NCI-H1930 (cell line): ENCODE measurements at places on chromosomes 2 and 18.

- no peak for DNase-seq
These were observed 33.4 kb downstream of the TGFBRAP1 start for GRCh38 chr2:105296017-105296611.

DNA sequence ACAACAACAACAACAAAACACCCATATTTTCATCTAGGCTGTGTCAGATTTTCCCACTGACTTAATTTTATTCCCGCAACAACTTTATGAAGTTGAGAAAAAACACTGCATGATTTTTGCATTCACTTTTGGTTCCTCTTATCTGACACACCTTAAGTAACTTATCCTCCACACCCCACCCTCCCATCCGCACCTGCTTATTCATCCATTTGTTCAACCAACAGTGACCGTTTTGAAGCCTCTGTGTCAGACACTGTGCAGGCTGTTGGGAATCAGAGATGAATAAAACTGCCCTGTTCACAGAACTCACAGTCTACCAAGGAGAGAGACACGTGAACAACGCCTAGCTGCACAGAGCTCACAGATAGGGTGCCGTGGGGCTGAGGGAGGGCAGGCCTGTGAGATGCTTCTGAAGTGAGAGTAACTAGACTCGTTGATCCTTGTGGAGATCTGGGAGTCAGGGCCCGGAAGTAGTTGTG, 7.4 kb downstream of the CNNM4 start:
- DNase-seq, result no peak

- DNase-seq, result no peak
These were observed 45.3 kb downstream of the KLHL29 start for GRCh38 chr2:23430263-23430662.

- peak; percentile 2 for DNase-seq
These were observed 61.2 kb upstream of the MRPS9 start for GRCh38 chr2:104976603-104977120.

- no peak for DNase-seq
These were observed 33.0 kb downstream of the KCNIP3 start for GRCh38 chr2:95329891-95330793.

DNA sequence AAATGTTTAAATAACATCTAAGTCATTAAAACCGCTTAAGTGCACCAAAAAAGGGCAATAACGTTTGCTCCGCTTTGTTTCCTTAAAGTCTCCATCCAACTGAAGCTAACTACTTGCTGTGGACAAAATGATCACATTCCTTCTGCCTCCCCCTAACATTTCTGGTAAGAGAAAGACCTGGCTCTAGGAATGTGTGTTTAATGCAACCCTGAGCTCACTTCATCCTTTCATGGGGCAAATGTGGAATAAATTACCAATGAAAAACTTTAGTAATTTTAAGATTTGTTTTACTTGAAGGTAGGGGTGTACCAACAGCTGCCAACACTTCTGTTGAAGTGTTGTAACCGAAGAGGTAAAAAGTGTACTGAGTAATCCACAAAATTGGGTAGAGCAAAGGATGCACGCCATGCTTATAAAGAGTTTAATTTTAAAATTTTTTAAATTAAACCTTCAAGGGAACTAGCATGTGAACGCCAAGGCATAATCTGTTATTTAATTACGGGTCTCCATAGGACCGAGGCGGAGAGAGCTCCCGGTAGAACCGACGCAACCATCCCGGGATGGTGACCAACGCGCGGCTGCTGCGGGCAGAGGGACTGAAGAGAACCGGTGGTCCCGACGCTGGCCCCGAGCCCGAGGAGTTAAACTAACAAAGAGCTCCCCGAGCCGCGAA, 1.1 kb downstream of the HNRNPLL start:
- DNase-seq, result no peak

DNA sequence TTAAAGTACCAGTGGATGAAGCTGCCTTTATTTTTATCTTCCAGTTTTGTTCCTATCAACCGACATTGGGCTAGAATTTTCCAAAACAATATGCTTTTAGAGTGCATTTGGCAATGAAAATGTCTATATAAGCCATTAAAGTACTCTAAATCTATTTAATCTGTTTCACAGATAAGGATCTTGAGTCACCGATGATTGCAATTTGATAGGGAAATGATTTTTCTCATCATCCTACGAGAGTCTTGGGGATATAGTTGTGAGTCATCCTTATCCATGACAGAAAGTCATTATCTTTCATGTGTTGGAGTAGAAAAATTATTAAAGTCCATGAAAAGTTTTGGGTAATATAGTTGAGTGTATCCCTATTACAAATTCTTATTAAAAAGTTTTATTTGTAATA, 26.1 kb downstream of the SLC39A10 start:
- no peak for DNase-seq

DNA sequence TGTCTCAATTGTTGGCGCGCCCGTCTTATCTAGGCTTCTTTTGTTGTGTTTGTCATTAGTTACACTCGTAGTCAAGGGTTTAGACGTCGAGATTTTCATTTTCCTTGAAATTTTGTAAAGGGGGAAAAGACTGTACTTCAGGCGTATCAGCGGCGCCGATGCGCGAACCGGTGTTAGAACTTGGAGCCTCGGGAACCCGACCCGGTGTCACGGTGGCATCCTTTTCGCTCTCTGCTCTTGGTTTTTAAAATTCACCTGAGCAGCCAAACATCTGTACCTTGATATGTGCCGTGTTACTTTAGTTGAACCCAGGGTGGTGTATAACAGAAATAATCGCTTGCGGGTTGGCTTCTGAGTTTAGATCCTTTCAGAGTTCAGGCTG, 643 bp downstream of the RMC1 start:
- DNase-seq, result no peak

DNA sequence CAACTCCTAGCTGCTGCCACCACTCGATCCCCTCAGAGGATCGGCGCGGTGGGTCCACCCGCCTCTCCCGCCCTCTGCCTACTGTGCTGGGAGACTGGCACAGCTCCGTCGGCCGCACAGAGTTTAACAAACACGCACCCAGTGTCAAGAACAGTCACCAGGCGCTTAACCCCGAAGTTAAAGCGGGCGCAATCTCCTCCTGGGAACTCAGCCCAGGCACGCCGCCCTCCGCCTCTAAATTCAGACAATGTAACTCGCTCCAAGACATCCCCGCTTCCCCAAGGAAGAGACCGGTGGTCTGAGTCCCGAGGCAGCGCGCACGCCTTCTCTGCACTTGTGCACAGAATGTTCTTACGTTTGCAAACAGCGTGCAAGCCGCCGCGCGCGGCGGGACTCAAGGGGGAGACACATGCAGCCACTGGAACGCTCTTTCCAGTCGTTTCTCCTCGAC, 533 bp downstream of the CXCR4 start:
- peak; percentile 62 for DNase-seq

GRCh38 chr2:52501715-52502475, 1265.7 kb upstream of the CHAC2 start:
- DNase-seq, result no peak

DNA sequence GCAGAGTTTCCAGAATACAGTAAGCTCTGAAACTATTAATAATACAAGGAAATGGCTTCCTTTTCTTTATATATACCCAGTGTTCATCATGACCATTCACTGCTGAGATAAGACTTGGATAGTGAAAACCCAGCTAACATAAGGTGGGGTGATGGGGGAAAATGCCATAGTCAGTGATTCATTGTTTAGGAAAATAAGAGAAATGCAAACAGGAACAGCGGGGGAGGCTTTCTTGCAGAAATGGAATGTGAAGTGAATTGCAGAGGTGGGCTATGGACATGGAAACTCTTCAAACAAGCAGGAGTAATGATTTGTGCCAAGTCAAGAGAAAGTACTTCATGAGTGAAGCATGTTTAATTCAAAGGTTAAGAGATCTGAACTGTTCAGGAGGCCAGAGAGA, 519.4 kb downstream of the TDRD15 start:
- no peak for DNase-seq

- DNase-seq, result no peak
These were observed 324.8 kb upstream of the CHAC2 start for GRCh38 chr2:53442783-53443182.

DNA sequence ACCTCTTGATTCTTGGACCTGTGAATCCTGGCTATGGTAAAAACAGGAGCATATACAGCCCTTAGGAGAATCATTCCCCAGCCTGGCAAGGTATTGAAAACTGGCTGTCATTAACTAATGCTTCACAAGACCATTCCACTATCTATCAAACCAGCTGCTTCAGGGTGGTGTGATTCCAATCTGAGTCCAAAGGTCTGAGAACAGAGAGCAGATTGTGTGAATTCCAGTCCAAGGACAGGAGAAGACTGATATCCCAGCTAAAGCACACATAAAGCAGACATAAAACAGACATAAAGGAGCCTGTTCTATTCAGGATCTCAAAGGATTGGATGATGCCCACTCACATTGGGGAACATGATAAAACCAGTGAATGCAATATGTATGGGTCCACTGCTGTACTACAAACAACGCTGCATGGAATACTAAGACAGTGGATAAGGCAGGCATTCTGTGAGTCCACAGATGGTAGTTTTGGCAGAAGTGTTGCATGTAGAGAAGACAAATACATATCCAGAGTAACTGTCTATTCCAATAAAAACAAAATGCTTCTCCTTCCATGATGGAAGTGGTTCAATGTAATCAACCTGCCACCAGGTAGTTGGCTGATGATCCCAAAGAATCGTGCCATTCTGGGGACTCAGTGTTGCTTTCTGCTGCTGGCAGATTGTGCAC, 363.9 kb downstream of the KCNJ3 start:
- no peak for DNase-seq

- peak; percentile 44 for DNase-seq
These were observed 2.4 kb downstream of the SMAD7 start for GRCh38 chr18:48948112-48949049.

GRCh38 chr2:232142049-232142448, 180.5 kb downstream of the DIS3L2 start:
- no peak for DNase-seq

DNA sequence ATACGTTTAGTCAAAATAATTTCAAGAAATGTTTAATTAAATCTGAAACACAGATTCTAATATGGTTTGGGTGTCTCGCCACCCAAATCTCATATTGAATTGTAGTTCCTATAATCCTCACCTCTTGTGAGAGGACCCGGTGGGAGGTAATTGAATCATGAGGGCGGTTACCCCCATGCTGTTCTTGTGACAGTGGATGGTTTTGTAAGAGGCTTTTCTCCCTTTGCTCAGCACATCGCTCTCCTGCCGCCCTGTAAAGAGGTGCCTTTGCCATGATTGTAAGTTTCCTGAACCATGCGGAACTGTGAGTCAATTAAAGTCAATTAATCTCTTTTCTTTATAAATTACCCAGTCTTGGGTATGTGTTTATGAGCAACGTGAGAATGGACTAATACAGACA, 1045.1 kb upstream of the POU3F3 start:
- DNase-seq, result no peak

- DNase-seq, result no peak
These were observed 48.9 kb upstream of the LRP1B start for GRCh38 chr2:142179686-142180085.

DNA sequence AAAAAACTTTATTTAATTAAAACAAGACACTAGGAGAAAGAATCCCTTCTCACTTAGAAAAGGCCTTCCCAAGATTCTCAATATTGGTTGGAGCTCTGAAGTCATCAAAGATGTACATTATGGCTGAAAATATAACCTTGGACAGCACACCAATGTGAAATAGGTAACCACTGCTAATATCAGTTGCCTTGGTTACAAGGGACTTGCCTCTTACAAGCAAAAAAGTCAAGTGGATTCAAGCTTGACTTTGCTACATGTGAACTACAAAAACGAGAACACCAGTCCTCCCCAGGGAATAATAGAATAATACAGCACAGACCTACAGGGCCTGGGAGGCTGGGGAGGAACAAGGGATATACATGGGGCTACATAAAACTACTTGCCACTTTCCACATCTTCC, 46.1 kb downstream of the NABP1 start:
- no peak for DNase-seq

GRCh38 chr2:119011162-119011909, 69.3 kb downstream of the MARCO start:
- DNase-seq, result peak; percentile 11

GRCh38 chr2:85458601-85459563, 40.4 kb downstream of the SH2D6 start:
- no peak for DNase-seq

GRCh38 chr2:174121175-174121574, 127.2 kb downstream of the OLA1 start:
- peak; percentile 94 for DNase-seq

DNA sequence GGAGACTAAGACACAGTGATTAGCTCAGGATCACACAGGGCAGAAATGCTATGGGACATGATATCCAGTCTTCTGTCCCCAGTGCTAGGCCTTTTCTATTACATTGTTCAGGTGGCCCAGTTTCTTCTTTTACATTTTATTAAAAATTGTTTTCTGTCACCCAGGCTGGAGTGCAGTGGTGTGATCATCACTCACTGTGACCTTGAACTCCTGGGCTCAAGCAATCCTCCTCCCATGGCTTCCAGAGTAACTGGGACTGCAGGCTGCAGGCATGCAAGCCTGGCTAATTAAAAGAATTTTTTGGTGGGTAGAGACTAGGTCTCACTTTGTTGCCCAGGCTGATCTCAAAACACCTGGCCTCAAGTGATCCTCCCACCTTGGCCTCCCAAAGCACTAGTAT, 15.4 kb downstream of the PDK1 start:
- DNase-seq, result no peak

DNA sequence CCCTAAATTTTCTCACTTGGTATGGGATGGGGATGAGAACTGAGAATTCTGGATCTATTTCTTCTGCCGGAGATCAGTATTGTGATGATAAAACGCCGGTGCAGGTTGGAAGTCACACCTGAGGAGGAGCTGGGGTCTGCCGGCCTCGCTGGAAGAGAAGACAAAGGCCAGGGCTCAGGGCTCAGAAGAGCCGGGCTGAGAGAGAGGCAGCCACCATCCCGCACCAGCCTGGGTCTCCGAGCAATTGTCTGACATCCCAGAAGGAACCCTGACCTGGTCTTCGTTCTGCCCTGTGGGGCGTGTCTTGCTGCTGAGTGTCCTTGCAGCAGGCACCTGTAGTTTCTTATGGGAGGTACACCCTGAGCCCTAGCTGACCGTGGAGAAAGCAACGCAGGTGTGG, 31.4 kb upstream of the SALL3 start:
- DNase-seq, result no peak

GRCh38 chr2:9113916-9114315, 92.7 kb upstream of the ASAP2 start:
- DNase-seq, result no peak

DNA sequence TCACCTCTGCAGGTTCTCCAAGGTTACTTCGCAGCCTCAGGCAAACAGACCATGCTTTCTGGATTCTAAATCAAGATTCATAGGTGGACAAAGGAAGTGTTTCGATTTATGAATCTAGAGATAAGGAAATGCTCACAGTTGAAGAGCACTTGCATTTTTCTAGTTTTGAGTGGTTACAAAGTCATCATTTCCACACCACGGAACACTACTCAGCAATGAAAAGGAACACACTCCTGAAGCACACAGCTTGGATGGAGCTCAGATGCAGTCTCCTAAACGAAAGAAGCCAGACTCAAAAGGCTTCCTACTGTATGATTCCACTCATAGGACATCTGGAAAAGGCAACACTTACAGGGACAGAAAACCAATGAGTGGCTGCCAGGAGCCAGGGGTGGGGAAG, 31.7 kb downstream of the SDC1 start:
- DNase-seq, result no peak
